ENCODE measurements at places on chromosomes 4 and X.

- DNase-seq, result no peak
Observed at GRCh38 chr4:1401409-1402020, 4.7 kb downstream of the NKX1-1 start.

DNA sequence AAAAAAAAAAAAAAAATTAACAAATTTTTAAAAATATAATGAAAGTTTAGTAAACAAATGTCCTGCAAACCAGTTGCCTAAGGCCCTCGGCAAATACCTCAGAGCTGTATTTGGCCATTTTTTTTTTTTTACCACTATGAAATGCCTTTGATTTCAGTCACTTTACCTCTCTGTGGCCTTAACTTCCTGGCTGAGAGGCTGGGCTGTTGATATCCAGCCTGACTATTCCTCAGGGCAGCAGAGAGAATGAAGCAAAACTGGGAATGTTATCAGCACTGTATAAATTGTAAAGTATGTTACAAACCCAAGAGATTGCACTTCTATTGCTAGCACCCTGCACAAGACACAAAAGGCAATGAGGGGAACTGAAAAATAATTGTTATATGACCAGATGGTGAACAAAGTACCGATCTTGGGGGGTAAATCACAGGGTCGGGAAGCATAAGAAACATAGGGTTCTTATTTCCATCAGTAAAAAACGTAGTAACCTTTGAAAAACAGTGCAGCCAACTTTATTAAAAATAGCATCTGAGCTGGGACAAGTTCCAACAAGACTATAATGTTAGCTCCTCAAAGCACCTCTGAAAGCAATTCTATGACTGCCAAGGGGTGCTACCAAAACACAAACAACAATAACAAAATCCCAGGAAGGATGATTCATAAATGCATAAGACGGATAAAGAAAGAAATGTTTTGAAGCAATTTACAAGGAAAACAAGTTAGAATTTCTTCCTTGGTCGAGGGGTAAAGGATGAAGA lies 18.1 kb downstream of the USP46 start:
- DNase-seq, result no peak

- DNase-seq, result no peak
Observed at GRCh38 chr4:2570551-2571222, 34.2 kb downstream of the FAM193A start.

- no peak for DNase-seq
Observed at GRCh38 chr4:76688619-76689144, 209.3 kb downstream of the SOWAHB start.

DNA sequence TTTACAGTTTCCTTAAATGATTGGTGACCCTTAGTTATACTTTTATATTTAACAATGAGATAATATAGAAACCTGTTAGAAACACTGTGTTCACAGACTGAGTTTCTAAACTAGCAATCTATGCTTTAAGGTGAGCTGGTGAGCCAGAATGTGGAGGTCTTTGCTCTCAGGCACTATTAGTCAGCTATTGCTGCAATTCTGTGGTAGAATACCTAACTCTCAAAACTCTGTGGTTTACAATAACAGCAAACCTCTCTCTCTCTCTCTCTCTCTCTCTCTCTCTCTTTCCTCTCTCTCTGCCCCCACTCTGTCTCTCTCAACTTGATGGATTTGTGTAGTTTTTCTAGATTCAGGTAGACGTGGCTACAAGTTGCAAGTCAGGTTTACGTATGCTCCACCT lies 17.6 kb upstream of the LCORL start:
- DNase-seq, result no peak

DNA sequence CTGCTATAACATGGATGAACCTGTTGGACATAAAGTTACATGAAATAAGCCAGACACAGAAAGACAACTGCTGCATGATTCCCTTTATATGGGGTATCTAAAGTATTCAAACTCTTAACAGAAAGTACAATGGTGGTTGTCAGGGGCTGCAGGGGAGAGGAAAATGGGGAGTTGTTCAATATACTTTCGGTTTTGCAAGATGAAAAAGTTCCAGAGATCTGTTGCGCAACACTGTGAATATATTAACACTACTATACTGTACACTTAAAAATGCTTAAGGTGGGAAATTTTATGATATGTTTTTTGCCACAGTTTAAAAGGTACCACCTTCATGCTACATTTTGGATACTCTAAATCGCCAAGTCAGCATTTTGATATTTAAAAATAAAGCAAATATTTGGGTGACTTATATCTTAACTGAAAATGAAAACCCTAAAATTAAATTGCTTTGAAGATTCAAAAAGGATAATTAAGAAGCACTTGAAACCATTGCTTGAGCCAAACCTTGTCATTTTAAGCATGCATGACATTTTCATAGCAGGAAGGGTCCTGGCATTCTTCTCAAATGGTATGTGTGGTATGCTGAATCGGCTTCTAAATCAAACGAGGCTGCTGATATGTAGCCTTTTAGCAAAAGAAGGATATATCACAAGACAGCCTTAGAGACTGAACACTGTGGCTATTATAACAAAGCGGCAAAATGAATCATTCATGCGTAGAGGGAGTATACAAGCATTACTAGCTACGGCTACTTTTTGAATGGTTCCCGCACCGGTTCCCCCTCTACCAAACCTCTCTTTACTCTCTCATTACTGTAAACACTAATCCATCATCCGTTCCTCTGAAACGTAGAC lies 607.1 kb upstream of the DIPK2B start:
- DNase-seq, result no peak

DNA sequence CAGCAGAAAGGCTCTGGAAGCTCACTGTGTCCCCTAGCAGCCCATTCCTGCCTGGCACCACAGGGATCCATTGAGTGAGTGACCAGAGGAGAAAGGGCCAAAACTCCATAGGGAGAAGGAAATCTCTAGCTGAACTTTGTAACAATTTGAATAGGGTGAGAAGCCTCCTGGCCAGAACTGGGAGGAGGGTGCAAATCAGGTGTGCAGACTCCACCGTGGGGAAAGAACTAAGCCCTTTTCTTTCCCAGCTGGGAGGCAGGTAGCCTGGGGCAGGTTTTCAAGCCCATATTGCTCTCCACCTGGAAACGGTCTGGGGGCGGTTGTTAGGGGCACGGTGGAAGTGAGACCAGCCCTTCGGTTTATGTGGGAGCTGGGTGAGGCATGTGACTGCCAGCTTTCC lies 227.2 kb downstream of the SNCA start:
- no peak for DNase-seq

GRCh38 chrX:88560673-88561330 lies 186.2 kb upstream of the CPXCR1 start:
- DNase-seq, result peak; percentile 10

- no peak for DNase-seq
Observed at GRCh38 chr4:44210750-44211149, 237.9 kb downstream of the KCTD8 start.

DNA sequence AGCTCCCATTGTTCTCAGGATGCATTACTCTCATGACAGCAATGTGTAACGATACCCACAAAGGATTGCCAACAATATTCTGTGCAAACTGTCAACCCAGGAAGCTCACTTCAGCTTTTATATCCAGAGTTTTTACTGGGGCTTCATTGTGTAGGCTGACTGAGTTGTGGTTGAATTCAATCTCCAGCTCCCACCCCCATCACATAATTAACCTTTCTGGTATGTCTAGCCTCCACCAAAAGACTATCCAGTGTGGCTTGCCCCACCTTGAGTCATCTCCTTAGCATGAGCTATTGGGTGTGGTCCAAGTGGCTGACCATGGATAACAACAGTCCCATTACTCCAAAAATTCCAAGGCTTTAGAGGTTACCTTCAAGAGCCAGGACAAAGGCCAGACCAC lies 17.7 kb upstream of the TAB3 start:
- no peak for DNase-seq

DNA sequence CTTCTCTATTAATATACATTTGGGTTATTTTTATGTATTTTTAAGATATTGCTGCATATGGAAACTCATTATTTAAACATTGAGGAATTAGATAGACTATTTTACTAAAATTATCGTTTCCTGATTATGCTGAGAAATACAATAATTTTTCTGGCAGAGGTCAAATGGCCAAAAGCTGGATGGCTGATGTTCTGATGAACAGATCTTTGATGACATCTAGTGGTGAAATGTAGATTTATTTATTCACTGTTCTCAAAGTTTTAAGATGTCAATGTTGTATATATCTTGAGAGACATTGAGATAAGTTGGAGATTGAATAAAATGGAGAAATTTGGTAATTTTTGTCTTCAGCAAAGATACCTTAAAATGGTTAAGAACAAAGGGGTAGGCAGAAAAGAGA lies 96.2 kb downstream of the UGT8 start:
- DNase-seq, result peak; percentile 74

GRCh38 chr4:57633212-57633859 lies 523.2 kb upstream of the IGFBP7 start:
- DNase-seq, result no peak

DNA sequence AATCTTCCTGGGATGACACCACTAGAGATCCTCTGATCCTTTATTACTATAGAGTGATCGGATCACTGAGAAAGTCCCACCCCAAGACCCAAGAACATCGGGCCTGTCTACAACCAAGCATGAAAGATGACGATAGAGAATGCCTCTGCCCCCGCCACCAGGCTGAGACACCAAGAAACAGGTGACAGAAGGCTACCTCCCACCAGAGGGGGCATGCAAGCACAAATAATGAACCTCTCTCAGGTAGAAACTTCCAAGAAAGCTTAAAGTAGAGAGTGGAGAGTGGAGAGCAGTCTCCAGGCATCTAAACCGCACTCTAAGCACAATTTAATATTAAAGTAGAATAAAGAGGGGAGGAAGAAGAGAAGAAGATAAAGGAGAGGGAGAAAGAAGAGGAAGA lies 402.6 kb downstream of the INPP4B start:
- DNase-seq, result no peak

- DNase-seq, result no peak
Observed at GRCh38 chr4:48336146-48336870, 5.0 kb upstream of the SLAIN2 start.

DNA sequence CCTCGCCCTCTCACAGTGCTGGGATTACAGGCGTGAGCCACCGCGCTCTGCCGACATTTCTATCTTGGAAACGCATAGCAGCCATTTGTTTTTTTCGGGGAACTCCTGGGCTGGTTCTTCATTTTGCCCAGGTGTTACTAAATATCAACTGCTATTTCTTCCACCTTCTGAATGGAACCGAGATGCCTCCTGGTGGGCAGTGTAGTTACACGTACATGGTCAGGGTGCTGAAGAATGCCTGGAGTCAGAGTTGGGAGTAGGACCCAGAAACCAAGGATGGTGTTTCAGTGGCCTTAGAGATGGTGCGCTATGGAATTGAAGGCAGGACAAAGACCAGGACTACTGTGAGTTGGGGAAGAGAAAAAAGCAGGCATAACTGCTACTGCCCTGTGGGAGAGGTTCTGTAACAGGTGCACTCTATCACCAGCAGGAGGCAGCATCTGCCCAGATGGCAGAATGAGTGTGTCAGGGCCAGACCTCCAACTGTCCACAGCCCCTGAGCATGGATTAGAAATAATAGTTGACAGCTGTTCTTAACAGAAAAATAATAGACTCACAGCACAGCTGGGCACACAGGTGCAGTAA lies 81.7 kb downstream of the ZC4H2 start:
- DNase-seq, result no peak

- no peak for DNase-seq
Observed at GRCh38 chrX:114582698-114583395, 1.0 kb upstream of the HTR2C start.

GRCh38 chr4:41878170-41878969 lies 56.9 kb upstream of the TMEM33 start:
- DNase-seq, result no peak

All from globus pallidus (tissue), 1 donor.